NCI-H146 (cell line): ENCODE measurements at places on chromosomes 7 and 10.

- peak; percentile 12 for DNase-seq
Observed at GRCh38 chr10:12381536-12382156, 32.3 kb downstream of the CAMK1D start.

- no peak for DNase-seq
Observed at GRCh38 chr7:129480674-129481363, 21.5 kb upstream of the SMKR1 start.

GRCh38 chr7:80832006-80832405 lies 86.8 kb downstream of the SEMA3C start:
- no peak for DNase-seq

- DNase-seq = no peak
Observed at GRCh38 chr7:136198168-136198567, 221.0 kb upstream of the MTPN start.

DNA sequence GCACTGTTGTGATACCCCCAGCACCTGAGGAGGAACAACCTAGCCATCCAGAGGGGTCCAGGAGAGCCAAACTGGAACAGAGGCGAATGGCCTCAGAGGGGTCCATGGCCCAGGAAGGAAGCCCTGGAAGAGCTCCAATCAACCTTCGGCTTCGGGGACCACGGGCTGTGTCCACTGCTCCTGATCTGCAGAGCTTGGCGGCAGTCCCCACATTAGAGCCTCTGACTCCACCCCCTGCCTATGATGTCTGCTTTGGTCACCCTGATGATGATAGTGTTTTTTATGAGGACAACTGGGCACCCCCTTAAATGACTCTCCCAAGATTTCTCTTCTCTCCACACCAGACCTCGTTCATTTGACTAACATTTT lies 1.6 kb upstream of the CASP2 start:
- DNase-seq = no peak

GRCh38 chr10:119652361-119652730 lies 1.2 kb downstream of the BAG3 start:
- peak; percentile 35 for DNase-seq

- DNase-seq = no peak
Observed at GRCh38 chr7:35533902-35534301, 161.0 kb downstream of the HERPUD2 start.

GRCh38 chr7:116211913-116212596 lies 1.7 kb downstream of the TES start:
- DNase-seq = no peak

- DNase-seq = peak; percentile 94
Observed at GRCh38 chr7:7719236-7719635, 829 bp upstream of the RPA3 start.

GRCh38 chr10:35940141-35941041 lies 298.3 kb upstream of the FZD8 start:
- peak; percentile 90 for DNase-seq

DNA sequence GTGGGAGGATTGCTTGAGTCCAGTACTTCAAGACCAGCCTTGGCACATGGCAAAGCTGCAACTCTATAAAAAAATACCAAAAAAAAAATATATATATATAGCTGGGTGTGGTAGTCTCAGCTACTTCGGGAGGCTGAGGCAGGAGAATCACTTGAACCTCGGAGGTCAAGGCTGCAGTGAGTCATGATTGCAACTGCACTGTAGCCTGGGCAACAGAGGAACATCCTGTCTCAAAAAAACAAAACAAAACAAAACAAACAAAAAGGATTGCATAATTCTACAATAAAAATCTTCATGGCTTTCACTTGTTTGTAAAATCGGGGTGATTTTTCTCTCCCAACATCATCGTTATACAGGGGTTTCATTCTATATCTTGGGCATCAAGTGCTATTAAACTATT lies 35.1 kb downstream of the GUSB start:
- no peak for DNase-seq

DNA sequence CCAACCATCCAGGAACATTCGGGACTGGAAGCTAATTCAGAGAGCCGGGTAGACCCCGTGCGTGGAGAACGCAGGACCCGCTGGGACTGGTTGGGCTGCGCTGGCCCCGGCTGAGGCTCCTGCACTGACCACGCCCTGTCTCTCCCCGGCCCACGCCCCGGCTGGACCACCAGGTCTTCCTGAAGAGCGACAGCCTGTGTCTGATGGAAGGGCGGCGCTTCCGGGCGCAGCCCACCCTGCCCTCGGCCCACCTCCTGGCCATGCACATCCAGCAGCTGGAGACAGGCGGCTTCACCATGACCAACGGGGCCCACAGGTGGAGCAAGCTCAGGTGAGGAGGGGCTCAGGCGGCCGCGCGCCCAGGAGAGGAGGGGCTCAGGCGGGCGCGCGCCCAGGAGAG lies 10.2 kb upstream of the UTF1 start:
- DNase-seq = no peak
